ENCODE measurements at places on chromosomes 11 and 22. TPM values are rescaled to one million over a fixed set of nuclear protein-coding genes. Genes with fewer than 3 reads are reported as not detected.

TRIM6 gene
- 7.5 TPM for total RNA-seq

TTC38 gene
- total RNA-seq, result 22.6 TPM

TCN1 gene
- total RNA-seq, result 19.3 TPM

DNA sequence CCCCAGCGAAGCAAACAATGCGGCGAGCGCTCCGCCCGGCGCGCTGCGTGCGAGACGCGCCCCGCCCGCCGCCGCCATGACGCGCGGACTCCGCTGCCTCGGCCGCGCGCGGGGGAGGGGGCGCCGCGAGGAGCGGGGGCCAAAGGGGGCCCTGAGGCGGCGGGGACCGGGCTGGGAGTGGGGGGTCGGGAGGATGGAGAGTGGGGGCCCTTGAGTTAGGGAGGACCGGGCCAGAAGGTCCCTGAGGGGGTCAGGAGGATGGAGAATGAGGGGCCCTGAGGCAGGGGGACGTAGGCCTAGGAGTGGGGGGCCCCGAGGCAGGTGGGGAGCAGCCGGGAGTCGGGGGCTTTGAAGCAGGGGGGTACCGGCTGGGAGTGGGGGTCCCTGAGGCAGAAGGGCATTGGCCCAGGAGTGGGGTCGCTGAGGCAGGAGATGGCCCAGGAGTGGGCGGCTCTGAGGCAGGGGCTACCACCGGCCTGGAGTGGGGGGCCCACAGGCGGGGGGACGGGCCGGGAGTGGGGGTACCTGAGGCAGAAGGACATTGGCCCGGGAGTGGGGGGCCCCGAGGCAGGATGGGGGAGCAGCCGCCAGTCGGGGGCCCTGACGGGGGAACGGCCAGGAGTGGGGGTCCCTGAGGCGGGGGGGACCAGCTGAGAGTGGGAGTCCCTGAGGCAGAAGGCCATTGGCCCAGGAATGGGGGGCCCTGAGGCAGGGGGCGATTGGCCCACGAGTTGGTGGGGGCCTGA, at the start of gene BRD1:
Gene BRD1, minus strand, starts transcription at position 21 of the 746 bp plus-strand sequence. CDS start 3,556 bp downstream, outside the sequence.
- no peak for DNase-seq

DNA sequence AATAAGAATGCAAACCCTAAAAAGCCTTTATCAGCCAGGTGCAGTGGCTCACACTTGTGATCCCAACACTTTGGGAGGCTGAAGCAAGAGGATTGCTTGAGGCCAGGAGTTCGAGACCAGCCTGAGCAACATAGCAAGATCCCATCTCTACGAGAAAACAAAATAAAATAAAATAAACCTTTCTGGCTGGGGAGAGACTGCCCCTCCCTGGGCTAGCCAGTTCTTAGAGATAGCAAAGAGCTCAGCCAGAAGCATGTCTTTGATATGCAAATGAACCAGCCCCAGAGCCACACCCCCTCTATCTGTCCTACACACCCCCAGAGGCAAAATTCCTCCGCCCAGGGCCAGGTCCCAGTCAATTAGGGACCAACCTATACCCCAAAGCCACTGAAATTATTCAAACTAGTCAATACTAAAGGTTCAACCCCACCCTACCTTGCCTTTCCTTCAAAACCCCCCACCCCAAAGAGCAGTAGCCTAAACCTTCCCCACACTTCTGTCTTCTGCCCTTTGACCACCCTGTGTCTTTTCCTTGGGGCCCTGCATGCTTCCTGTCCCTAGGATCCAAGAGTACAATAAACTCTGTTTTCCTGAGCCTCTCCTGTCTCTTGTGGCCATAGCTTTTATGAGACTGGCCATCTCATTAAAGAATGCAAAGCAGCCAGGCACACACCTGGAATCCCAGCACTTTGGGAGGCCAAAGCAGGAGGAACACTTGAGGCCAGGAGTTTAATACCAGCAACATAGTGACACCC, 37.3 kb upstream of the CXCR5 start:
- DNase-seq, result no peak

DNA sequence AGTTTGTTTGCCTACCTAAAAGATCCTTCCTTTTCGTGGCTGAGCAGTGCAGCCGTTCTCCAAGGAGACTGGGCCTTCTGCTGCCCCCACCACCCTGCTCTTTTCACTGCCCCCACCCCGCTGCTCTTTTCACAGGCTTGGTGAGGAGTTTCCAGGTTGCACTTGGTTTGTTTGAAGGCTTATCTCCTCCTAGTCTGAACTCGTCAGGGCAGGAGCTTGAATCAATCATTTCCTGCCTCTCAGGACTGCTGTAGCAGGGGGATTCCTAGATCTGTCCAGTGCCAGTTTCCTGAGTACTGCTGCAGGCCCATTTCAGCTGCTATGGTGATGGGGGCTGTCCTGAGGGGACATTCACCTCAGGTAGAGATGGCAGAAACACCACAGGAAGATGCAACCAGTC, 10.0 kb downstream of the MED15 start:
- no peak for DNase-seq

ZBTB44 gene
- 37.3 TPM for total RNA-seq

- no peak for DNase-seq
Observed at GRCh38 chr11:10058356-10058755, 235.7 kb downstream of the SBF2 start.

DNA sequence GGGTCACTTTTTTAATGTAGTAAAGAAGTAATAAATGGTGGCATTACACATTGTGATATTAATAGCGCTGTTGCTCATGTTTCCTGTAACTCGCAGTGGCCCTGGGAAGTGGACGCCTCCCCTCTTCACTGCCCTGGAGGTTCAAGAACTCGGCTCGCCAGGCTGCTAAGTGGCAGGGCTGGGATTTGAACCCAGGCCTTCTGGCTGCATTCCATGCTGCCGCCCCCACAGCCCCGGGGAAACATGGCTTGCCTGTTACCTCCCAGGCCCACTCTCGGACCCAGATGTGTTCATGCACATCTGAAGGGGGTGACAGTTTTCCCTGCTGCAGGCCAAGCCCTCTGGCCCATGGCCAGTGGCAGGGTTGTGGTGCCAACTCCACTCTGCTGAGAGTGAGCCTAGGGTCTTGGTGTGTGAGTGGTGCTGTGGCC, 25.0 kb upstream of the MGAT3 start:
- DNase-seq, result no peak

DNA sequence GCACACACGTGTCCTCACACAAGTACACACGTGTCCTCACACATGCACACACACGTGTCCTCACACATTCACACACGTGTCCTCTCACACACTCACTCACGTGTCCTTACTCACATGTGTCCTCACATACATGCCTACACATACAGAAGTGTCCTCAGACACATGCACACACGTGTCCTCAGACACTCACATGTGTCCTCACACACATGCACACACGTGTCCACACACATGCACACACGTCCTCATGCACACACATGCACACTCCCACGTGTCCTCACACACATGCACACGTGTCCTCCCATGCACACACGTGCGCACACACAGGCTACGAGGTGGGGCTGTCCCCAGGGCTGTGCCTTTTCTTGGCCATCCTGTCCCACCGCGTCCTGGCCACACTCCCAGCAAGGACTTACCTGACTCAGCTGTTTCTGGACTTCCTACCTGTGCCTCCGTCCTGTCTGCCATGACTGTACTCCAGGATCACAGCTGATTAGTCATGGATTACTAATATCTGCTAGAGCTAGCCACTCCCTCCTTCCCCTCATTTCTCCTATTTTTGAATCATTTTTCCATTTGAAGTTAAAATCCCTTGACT, 990.2 kb downstream of the BRD1 start:
- DNase-seq, result no peak

DNA sequence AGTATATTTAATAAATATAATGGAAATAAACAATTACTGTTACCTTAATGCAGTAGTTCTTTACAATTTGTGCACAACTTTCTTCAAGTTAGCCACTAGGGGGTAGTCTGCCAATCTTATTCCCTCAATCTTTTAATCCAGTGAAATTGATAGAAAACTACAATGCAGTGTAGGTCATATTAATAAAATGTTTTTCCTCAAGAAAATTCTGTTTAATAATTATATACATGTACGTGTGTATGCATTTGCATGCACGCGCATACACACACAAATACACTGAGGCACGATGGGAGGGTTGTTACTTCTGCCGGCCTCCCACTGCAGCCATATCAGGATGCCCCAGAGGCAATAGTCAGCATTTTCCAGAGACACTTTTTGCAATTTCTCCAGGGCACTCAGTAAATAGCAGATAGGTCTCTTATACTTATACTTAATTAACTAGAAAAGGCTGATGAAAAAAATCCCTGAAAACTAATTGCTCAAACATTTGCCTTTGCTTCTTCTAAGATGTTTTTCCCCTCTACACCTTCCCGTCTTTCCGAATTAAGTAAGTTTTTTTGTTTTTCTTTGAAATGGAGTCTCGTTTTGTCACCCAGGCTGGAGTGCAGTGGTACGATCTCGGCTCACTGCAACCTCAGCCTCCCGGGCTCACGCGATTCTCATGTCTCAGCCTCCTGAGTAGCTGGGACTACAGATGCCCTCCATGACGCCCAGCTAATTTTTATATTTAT, 3.1 kb downstream of the GAB2 start:
- DNase-seq, result no peak

- DNase-seq, result no peak
Observed at GRCh38 chr11:94941131-94941530, 32.2 kb downstream of the CWC15 start.

RAG2 gene
- not detected for total RNA-seq

DNA sequence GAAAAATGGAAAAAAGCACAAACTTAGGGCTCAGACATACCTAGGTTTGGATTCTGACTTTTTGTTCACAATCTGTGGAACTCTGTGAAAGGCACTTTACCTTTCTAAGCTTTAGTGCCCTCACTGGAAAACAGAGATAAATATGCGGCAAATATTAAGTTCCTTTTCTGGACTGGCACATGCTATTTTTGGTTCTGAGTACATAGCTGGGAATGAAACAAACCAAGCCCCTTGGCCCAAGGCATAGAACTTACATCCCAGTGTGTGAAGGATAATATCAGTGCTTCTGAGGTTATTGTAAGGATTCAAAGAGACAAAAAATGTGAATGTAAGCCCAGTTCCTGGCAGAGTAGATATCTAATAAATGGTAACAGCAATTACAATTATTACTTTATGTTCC, 227.5 kb downstream of the ADAMTS15 start:
- no peak for DNase-seq

GRCh38 chr22:49730656-49731055, 97.0 kb downstream of the BRD1 start:
- peak; percentile 8 for DNase-seq

DNA sequence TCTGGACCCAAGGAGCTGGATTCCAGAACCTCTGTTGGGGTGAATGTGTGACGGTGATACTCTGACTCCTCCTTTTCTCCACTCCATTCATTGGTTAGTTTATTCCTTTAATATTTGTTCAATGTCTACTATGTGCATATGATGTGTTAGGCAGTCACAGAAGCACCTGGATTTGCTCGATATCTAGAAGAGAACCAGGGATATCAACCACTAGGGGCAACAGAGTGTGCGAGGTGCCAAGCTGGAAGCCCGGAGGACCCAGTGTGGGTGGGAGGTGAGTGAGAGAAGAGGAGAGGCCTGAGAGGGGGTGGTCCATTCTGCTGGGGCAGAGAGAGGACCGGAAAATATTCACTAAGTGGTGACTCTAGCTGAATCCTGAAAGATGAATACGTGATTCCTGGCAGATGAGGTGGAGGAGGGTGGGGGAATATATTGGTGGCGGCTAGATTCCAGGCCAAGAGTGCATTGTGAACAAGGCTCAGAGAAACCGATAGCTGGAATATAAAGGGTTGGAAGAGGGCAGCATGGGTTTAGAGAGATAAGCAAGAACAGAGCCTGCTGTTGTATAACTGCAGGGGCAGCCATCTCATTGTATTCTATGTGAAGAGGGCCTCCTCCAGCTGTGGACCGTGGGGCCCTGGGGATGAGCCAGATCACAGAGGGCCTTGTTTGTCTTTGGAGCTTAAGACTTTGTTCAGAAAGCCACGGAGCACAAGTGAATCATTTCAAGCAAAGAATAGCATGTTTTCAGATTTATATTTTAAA, 6.9 kb upstream of the TIMP3 start:
- no peak for DNase-seq

DNA sequence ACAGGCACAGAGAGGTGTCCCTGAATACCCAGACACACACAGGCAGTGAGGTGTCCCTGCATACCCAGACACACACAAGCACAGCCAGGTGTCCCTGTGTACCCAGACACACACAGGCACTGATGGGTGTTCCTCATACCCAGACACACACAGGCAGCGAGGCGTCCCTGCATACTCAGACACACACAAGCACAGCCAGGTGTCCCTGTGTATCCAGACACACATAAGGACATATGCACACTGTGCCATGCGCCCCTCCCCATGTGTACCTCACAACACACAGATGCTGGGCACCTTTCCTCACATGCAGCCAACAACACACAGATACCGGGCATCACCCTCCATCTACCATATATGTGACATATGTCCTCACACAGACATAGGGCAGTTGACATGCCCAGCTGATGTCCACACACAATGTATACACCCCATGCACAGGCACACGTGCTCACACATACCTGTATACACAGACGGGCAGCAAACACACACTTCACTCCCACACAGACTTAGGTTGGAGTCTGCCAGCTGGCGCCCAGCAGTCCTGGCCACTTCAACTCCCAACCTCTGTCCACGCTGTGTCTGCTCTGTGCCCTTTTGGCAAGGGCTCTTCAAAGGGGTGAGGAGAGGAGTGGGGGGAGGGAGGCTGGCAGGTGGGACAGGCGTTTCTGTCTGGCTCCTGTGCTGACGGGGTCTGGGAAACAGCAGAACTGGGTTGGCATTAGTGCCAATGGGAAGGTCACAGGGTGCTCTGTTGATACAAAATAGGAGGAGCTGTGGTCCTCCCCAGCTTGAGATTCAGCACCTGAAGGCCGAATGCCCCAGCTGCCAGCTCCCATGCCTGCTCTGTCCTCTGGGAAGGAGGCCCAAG, 69.4 kb upstream of the ALX4 start:
- no peak for DNase-seq

- DNase-seq, result peak; percentile 77
Observed at GRCh38 chr11:113532697-113533424, 57.7 kb upstream of the DRD2 start.

GRCh38 chr22:25672289-25673084, 69.5 kb upstream of the MYO18B start:
- DNase-seq, result no peak

GRCh38 chr11:103541186-103541795, 432.1 kb downstream of the DYNC2H1 start:
- no peak for DNase-seq

DNA sequence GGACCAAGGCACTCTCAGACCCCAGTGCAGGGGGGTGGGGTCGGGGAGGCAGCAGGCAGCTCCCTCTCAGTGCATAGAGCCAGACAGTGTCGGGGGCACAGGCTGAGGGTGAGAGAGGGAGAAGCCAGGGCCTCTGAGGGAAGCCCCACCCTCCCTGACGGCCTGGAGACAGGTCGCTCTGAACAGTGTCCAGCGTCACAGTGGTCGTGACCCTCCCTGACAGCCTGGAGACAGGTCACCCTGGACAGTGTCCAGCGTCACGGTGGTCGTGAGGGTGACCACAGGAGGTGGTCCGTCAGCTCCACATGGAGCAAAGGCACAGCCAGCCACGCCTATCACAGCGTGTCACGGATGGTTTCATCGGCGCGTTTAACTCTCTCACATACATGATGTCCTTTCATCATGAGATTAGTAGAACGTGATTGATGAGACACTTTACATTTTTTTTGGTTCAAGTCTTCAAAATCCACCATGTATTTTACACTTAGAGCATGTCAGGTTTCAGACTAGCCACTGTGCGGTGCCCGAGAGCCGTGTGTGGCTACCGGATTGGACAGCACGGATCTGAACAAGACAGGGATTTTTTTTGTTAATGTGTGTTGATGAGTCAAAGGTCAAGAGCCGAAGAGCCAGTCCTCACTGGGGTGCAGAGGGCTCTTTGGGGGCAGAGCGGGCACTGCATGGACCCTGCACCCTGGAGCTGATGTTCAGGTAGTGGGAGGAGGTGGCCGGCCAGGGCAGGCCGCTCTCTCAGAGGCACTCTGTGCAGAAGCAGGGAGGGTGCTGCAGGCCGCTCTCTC, 23.9 kb upstream of the PANX2 start:
- no peak for DNase-seq
